ENCODE measurements at places on chromosomes 12 and 14. TPM values are rescaled to one million over a fixed set of nuclear protein-coding genes. Genes with fewer than 3 reads are reported as not detected.

DNA sequence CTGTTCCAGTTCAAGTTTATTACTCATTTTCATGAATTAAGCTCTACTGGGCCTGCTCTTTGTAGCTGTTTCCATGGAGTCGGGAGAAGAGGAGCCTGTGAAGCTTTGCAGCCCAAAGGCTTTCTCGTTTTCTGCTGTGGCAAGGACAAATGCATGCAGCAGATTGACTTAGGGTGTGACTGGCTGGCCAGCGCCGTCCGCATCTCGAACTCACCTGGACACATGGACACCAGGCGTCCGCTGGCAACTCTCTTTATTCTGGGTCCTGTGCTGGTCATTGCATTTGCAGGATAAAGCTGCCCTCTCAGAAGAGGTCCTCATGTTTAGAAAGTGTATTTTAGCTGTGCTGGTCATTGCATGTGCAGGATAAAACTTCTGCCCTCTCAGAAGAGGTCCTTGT lies 350.4 kb downstream of the TMEM121 start:
- H3K4me3 ChIP-seq = no peak overlapping the region
- DNase-seq = no peak
- H3K36me3 ChIP-seq = no peaks in the 10 kb centered on the region
- no peak overlapping the region for H3K27ac ChIP-seq
- no peaks in the 10 kb centered on the region for H3K4me1 ChIP-seq
- H3K27me3 ChIP-seq = peaks cover 42% of the 10 kb centered on the region

RD3L gene
- total RNA-seq = not detected

CLECL1 gene
- total RNA-seq = 13.8 TPM

DNA sequence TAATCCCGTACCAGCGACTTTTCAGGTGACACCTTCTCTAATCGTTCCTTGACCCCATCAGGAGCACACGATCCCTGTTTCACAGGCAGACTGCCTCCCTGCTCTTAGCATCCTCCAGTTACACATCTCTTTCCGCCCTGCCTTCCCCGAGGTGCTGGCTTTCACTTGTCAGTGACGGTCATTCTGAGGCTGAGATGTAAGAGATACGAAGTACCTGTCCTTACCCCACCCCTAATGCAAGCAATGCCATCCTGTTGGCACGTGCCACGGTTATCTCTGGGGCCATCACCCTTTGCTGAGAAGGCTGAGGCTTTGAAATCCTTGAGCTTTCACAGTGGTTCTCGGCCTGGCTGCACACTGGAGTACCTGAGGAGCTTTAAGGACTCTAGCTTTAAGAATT lies 24.4 kb downstream of the B4GALNT3 start:
- H3K27ac ChIP-seq = no peak overlapping the region
- H3K36me3 ChIP-seq = peaks cover 13% of the 10 kb centered on the region
- no peak for DNase-seq
- H3K27me3 ChIP-seq = peaks cover 21% of the 10 kb centered on the region
- H3K4me3 ChIP-seq = no peak overlapping the region

GRCh38 chr12:109735825-109736551 lies 22.4 kb downstream of the FAM222A start:
- no peaks in the 10 kb centered on the region for H3K4me1 ChIP-seq
- H3K27me3 ChIP-seq = peaks cover 21% of the 10 kb centered on the region
- DNase-seq = no peak
- no peaks in the 10 kb centered on the region for H3K36me3 ChIP-seq

DIO2 gene
- total RNA-seq = not detected

DNA sequence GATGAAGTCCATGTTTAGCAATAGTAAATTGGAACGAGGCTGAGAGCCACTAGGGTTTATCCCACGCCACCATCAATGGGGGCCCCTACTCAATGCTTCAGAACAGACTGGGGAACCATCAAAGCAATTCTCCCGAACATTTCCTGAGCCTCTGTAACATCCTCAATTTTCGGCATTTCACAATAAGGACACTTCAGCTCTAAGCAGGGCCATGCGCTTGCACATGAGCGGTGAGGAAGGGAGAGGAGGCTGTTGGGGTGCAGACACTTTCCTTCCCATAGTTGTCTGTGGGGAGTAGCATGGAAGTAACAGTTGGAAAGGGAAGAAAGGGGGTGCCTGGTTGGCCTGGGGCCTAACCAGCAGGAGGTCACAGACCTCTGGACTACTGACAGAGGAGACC lies 129.9 kb upstream of the PRMT8 start:
- H3K27me3 ChIP-seq = peaks cover 25% of the 10 kb centered on the region
- no peaks in the 10 kb centered on the region for H3K36me3 ChIP-seq
- H3K27ac ChIP-seq = no peak overlapping the region
- H3K4me1 ChIP-seq = no peaks in the 10 kb centered on the region
- H3K4me3 ChIP-seq = no peak overlapping the region

DNA sequence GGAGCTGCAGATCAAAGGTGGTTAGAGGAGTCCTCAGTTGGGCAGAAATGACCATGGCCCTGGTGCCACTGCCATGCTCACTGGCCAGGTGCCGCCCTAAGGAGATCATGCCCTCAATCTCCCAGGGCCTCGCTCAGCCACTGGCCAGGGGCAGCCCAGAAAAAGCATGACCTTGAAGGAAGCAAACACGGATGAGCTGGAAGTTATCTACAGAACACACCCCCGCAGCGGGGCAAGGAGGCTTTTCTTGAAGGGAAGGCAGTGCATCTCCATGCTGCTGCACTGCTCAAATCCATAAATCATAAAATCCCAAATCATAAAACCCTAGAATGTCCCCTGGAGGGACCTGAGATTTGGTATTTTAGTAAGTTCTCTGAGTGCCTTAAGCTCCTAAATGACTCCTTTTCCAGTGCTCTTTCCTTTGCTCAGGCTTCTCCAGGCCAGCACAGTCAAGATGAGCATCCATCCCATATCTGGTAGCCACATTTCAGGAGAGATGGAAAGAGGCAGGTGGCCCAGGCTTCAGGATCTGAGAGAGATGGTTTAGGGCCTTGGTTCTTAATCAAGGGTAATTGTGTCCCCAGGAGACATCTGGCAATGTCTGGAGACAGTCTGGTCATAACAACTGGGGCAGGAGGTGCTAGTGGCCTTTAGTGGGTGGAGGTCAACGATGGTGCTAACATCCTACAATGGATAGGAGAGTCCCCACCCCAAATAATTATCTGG lies 217.3 kb downstream of the RBM19 start:
- no peaks in the 10 kb centered on the region for H3K36me3 ChIP-seq
- H3K4me1 ChIP-seq = no peaks in the 10 kb centered on the region
- H3K4me3 ChIP-seq = no peak overlapping the region

ATL1 gene
- 0.77 TPM for total RNA-seq

DACT1 gene
- 15.1 TPM for total RNA-seq
